ENCODE measurements at places on chromosomes 3 and 15.

GRCh38 chr3:45955017-45955647, 11.9 kb downstream of the CXCR6 start:
- DNase-seq: peak; percentile 20

- no peak for DNase-seq
Observed at GRCh38 chr3:99901200-99901926, 83.7 kb downstream of the CMSS1 start.

DNA sequence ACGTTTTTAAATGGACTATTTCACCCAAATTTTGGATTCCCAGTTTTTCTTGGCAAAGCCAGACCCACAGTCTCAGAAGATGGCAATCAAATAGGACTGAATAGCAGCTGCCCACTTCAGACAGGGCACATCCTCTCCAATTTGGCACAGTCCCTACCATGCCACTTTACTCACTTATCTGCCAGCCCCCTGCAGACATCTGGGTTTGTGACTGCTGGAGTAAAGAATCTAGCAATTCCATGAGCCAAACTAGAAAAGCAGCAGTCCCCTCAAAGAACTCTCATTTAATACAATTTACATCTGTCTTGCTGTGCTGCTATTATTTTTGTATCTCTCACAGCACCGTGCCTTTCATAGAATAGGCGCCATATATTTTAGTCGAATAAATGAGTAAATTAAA, 16.0 kb upstream of the LRRN1 start:
- no peak for DNase-seq

DNA sequence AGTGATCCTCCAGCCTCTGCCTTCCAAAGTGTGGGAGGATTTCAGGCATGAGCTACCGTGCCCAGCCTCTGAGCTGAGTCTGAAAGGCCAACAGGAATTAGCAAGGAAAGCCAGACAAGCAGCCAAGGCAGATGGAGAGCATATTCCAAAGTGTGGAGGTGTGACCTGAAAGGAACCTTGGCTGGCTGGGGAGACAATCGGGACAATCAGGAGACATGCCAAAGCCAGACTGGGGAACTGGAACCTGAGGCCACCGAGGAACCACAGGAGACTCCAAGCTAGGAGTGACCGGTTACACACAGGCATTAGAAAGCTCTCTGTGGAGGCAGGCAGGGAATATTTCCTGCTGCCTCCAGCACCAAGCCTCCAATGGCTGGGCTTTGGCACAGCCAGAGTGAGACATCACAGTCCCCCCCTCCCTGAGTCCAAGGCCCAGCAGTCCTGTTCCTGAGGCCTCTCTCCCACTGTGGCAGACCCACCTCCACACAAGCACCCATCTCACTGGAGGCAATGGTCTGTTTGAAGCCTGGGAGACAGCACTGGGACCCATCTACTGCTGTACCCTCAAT, 4.5 kb upstream of the C15orf39 start:
- DNase-seq: no peak

DNA sequence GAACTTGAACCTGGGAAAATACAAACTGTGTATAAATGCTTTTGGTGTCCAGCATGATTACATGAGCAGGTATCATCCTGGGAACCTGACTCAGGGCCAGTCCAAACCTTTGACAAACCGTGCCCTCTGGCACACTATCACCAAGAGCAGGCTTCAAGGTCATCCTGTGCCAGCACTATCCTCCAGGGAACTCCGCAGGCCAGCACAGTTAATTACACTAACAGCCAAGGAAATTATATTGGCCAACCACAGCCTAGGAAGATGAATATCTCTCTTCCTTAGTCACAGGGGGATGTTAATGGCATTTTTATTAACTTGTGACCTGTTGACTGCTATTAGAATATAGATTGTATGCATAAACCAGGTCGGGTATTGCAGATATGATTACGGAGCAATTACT, 262.0 kb downstream of the TUSC7 start:
- no peak for DNase-seq

GRCh38 chr15:67110958-67111864, 45.8 kb downstream of the SMAD3 start:
- no peak for DNase-seq

DNA sequence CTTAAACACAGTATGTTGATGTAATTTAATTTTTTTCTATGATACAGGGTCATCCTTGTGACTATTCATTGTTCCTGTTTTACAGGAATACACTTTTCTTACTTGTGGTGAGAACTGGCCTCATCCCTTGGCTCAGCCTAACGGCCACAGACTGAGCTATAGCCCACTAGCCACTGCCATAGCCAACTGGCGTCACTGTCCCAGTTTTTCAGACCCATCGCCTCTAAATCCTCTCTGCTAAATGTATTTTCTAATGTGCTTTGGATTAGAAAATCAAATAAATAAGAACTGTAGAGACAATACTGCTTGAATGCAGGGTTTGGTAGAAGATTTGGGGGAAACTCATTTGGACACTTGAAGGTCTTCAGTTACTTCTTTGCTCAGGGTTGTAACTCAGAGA, 113.1 kb downstream of the TIGIT start:
- DNase-seq: no peak

DNA sequence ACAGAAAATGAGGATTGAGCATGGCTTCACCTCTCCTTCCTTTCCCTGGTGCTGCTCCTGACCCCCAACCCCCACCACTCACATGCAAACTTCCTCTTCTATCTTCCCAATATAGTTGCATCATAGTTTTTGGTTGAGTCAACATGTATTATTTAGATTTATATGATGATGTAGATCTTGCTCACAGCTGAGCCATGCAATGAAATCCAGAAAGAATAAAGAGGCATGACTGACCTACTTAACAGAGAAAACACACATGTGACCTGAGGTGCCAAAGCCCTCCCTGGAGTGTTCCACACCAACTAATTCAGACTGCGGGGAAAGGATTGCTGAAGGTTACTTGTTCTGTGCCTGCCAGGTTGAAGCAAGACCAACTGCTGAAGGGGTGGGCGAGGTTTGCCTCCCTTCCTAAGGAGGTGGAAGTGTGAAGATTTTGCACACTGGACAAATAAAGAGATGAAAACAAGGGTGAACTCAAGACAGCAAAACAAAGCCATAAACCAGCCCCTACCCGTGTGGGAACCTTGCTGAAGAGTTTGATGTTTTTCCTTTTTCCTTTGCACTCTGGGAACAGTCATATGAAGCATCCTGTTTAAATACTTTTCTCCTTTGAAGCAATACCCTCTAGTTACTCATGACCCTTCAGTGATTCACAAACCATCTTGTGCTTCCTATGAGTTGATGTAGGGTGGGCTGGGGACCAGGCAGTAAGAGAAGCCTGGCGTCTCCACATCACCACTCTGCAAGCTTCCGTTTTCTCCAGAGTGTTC, 155.2 kb upstream of the UBE2E1 start:
- DNase-seq: no peak

DNA sequence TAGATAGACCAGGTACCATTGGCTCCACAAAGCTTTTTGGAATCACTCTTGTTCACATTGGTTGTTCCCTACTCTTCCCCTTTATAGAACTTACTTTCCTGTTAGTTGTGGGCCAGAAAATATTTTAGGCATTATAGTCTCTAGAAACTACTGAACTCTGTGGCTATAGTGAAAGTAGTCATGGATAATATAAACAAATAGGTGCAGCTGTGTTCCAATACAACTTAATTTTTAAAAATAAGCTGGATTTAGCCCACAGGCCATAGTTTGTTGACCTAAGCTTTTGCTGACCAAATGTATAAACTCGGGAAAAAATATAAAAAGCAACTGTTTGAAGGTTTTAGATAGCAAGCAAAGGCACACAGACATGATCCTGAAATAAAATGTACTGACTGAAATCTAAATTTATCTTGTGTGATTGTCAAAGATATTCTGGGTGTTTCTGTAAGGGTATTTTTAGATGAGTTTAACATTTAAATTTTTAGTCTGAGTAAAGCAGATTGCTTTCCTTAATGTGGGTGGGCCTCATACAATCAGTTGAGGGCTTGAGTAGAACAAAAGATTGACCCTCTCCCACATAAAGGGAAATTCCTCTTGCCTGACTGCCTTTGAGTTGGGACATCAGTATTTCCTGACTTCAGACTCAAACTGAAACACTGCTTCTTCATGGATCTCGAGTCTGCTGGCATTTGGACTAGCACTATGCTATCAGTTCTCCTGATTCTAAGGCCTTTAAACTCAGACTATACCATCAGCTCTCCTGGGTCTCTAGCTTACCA, 13.2 kb downstream of the IQCB1 start:
- no peak for DNase-seq

- no peak for DNase-seq
Observed at GRCh38 chr3:128412180-128413002, 54.3 kb downstream of the DNAJB8 start.

GRCh38 chr15:64651601-64652191, 123.7 kb downstream of the RBPMS2 start:
- no peak for DNase-seq

GRCh38 chr3:124210899-124211298, 219.0 kb upstream of the ROPN1 start:
- DNase-seq: no peak

DNA sequence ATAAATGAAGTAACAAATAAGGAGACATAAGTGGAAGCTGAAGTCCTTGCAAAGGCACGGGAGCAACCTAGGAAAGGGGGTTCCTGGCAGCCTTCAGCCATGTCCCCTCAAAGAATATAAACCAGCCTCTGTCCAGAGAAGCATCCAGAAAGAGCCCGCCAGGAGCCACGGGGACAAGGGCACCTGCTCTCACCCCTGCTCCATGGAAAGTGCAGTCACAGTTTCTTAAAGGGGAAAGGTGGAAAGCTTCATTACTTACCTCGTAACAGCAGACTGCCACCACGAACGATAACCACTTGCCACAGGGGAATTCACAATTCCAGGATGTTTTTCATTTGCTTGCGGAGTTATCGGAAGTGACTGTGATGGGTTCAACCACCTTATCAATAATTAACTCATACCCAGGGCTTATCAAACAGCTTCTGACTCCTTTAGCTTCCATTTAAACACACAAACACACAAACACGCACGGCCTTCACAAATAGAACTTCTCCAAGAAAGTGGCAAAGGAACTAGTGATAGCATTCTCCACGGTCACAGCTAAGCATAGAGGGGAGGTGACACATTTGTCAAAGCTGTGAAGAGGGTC, 134.2 kb upstream of the IGF1R start:
- DNase-seq: no peak

GRCh38 chr3:54969652-54970051, 41.8 kb upstream of the LRTM1 start:
- DNase-seq: no peak

DNA sequence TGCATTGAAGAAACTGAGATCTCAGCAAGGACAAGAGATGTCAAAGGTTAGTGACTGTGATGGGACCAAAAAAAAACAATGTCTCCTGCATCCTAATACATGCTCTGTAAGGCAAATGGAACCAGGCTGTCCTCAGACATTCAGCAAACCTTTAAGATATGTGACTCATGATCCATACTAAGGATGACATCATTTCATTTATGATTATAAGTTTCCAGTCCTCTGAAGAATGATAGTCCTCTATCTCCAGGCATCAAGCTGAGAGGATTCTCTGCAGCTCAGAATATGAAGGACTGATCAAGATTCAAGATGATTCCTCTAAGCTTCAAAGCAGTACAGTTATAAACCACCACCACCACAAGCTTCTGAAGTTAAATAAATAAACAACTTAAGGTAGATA, 47.6 kb downstream of the SSR3 start:
- no peak for DNase-seq

- no peak for DNase-seq
Observed at GRCh38 chr3:62370112-62370857, 3.1 kb downstream of the FEZF2 start.

- DNase-seq: no peak
Observed at GRCh38 chr3:106161246-106161645, 292.4 kb upstream of the CBLB start.

GRCh38 chr3:64805248-64805647, 117.4 kb upstream of the ADAMTS9 start:
- no peak for DNase-seq

Data from right forelimb (tissue), 1 donor.